ENCODE measurements at places on chromosomes 6 and 20.

DNA sequence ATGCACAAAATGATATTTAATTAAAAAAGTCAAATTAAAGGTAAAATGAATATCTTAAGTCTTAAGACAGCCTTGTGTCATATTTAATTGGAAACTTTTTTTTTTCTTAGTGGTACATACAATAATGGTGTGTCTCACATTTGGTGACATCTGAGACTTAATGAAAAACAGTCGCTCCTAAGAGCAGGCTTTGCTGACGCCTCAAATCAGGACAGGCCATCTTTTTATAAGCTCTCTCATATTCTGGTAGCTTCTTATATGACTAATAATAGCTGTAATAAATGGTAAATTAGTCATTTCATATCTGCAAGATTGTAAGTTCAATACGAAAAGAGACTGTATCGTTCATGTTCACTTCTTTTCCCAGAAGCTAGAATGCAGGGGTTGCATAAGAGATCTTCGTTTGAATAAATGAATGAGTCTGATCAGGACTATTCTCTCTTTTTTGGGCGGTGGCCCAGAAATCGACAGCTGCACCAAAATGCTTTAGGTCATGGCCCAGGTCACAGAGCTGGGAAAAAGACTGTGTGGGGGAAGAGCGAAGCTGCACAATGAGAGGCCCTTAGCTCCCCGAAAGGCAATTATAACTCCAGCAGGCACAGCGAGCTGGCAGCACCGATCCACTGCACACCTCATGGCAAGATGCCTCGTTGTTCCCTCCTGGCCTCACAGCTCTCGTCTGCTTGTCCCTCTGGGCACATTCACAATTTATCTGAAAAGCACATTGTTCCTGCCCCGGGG, 69.4 kb downstream of the NRN1 start:
- DNase-seq: no peak

DNA sequence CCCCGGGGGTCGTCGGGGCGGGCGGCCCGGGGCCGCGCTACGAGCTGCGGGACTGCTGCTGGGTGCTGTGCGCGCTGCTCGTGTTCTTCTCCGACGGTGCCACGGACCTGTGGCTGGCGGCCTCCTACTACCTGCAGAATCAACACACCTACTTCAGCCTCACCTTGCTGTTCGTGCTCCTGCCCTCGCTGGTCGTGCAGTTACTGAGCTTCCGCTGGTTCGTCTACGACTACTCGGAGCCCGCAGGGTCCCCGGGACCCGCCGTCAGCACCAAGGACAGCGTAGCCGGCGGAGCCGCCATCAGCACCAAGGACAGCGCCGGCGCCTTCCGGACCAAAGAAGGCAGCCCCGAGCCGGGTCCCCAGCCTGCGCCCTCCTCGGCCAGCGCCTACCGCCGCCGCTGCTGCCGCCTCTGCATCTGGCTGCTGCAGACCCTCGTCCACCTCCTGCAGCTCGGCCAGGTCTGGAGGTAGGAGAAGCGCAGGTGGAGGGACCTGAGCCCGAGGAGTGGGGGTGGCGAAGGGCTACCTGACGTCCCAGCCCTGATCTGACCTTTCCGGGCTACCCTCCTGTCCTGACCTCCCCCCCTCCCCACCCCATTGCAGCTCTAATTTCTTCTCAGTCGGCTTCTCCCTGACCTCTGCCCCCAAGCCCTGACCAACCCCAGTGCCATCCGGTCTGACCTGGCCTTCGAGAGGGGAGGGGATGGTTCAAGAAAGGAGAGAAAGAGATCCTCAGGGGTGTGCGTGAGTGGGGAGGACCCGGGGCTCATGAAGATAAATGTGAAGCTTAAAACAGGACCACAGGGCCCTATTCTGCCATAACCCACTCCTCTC, 558 bp downstream of the XKR7 start:
- peak; percentile 56 for DNase-seq

DNA sequence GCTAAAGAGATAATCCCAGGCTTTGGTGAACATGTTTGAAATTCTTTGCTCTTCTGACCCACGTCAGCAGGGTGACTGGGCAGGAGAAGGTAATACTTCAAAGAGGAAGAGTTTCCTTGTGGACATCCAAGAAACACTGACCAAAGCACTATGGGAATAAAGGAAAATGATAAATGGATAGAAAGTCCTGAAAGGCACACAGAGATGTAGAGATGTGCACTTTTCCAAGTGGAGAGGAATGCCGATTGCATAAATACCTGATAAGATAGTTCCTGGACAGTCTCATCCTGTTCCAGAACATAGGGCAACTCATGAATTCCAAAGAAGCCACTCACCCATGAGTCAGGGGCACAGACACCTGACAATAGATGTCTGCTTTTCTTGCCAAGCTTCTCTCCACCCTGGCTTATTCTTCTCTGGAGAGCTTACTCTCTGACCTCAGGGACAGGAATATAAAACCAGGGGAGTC, 191.3 kb upstream of the FOXA2 start:
- no peak for DNase-seq

DNA sequence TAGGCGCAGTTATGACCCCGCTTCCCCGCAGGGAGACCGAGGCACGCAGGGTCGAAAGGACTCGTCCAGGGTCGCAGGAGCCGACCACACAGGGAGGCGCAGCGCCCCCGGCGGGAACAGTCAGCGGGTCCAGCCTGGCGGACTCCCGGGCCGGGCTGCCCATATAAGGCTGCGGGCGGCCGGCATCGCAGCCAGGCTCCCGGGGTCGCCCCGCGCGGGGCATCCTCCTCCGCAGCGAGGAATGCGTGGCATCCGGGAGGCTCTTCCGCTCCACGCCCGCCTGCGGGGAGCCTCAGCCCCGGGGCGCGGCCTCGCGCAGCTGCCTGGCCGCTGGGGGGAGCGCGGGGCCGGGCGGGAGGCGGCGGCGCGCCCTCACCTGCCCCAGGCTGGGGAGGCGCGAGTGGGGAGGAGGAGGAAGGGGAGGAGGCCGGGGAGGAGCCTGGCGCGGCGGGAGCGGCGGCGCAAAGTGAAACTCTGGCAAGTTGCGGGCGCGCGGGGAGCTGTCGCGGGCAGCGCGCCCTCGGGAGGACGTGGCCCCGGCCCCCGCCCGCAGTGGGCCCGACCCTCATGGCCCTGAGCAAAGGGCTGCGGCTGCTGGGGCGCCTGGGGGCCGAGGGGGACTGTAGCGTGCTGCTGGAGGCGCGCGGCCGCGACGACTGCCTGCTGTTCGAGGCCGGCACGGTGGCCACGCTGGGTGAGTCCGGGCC, at the start of gene SYNJ2:
TSS of gene SYNJ2 (plus strand) at position 469 of the 707 bp plus-strand sequence. CDS start at position 568, 99 bp downstream.
- peak; percentile 73 for DNase-seq

DNA sequence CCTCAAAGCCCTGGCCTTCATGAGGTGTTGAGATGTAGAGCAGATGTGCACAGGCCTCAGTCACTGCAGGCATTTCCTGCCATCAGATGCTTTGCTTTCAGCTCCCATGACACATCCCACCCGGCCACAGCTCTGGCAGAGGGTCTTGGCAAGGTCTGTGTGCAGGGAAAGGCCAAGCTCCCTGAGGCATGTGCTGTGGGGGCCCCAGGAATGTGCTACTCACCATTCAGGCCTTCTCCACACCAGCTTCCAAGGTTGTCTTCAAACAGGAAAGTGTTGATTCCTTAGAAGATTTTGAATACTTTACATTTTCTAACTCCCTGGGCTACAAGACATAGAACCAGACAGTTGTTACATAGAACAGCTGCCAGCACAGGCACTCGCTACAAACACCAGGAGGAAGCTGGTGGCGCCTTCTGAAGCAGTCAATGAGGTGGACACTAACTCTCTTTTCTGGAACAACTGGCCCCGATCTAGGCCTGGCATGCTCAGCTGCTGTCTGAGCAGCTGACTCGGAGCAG, 27.8 kb downstream of the CASS4 start:
- DNase-seq: no peak

DNA sequence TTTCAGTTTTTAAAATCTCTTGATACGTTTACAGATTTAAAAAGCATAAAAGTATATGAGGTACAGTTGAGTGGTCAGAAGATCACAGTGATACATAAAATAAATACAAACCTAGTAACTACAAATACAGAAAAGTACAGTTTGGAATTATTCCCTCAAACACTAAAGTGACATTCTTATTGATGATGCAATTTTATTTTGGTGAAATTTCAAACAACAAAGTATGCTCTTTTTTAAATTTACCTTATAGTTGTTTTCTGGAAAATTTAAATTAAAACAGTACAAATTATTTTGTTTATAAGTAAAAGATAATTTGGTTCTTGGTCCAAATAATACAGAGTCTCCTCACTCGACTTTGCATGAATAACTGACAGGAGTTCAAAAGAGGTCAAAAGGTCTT, 1305.1 kb upstream of the GJE1 start:
- DNase-seq: no peak

- DNase-seq: no peak
Measured at GRCh38 chr6:53986721-53987521, 124.3 kb upstream of the MLIP start.

DNA sequence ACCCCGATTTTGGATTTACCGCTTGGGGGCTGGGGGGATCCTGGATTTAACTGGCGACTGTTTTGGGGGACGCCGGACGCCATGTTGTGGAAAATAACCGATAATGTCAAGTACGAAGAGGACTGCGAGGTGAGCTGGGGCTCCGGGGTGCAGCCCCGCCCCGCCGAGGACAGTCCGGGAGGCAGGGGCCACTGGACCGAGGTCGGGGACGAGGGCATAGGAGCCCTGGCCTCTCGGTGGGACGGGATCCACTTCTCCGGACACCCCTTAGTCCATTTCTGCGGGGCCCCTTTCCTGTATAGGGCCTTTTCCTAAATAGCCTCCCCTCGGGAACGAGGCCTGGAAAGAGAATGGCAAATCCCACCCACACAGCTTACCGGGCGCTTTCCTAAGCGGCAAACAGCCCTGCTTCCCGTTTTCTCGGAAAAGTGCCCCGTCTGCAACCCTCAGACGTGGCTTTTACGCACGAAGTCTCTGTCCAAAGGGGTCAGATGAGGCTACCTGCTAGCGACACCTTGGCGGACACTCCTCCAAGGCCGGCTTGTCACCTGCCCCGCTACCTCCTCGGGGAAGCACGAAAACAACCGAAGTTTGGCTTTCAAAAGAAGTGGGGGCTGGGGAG, 469 bp downstream of the TFAP2C start:
- no peak for DNase-seq

DNA sequence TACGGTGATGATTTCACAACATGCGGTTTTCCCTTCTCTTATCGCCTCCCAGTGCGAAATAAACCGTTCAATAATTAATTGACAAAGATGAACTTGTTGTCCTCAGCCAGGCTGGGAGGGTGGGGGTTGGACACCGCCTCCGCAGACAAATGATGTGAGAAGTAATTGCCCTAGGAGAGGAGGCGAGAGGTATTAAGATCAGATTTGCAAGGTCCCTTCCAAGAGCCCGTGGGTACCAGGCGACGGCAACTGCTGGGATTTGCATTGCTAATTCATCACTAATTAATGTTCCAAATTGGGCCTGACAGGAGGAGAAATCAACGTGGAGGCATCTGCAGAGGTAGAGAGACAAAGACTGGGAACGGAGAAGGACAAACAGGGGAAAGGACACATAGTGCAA, 90.2 kb upstream of the CCDC167 start:
- no peak for DNase-seq

GRCh38 chr6:36334832-36335459, 1.7 kb downstream of the BNIP5 start:
- DNase-seq: no peak

- DNase-seq: no peak
Measured at GRCh38 chr6:139743664-139744437, 369.4 kb upstream of the CITED2 start.

- DNase-seq: no peak
Measured at GRCh38 chr6:125962900-125963497, 6.4 kb downstream of the HINT3 start.

DNA sequence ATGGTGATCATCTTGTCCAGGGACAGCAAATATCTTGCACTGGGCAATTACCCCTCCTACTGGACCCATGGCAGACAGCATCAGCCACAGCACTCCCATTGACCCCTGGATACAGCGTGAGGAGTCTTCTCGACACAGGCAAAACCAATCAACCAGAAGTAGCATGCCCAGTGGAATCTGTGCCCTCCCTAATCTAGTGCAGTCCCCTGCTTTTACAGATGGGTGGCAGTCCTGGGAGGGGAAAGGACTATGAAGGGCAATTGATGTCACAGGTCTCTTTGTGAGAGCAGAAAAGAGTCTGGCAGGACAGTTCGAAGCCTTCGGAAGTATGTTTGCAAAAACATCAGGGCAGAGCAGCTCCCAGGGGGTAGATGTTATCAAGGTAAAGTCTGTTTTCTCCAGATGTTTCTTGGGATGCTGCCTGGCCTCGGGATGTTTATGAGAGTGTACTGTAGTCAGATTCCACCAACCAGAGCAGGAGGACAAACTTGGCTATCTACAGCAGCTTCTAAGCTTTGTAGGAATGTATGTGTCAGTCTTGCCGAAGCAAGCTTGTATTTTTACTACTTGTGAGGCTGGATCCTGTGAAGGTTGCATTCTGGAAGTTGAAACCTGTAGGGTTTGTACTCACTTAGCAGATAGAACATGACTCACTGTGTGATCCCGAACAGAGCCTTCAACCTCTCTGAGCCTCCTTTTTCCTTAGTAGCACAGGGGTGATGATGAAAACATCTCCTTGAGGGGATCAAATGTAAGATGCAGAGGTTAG, 63.0 kb upstream of the MYL9 start:
- DNase-seq: no peak

DNA sequence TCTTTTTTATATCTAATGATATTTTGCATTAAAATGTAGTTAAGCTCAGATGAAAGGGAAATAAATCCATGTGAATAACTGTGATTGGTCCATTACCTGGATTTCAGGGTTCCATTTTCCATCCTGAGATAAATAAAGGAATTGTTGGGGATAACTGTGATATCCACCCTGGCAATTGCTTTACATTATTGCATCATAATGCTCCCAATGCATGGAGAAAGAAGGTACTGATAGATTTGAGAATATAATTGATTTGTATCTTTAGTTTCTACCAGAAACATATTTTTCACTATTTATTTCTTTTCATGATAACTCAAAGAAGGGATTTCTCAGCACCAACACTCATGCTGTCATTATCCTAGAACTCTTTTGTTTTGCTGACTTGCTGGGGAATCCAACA, 102.0 kb upstream of the KCNQ5 start:
- no peak for DNase-seq

DNA sequence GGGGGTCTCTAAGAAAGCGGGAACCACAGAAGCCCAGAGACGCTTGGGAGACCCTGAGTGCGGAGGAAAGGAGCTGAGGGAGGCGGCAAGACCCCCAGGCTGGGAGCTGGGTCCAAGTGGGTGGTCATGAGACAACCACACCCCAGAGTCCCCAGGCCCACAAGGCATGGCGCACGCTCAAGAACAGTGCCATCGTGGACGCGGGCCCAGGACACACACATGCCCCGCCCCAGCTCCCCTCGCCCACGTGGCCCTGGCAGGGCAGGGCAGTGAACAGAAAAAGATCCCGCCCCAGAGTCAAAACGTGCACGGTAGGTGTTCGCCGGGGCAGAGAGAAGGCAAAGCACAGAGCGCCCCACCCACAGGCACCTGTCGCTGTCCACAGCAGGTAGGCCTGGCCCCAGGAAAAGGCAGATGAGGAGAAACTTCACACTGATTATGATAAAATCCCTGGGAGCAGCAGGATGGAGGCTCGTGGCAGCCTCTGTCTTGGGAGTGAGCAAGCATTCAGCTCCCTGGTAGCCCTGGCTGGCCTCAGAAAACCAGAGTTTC, 50.0 kb downstream of the BPIFB1 start:
- DNase-seq: no peak

GRCh38 chr20:49306903-49307620, 29.2 kb upstream of the ZNFX1 start:
- no peak for DNase-seq

GRCh38 chr20:62735331-62735821, 26.7 kb downstream of the NTSR1 start:
- DNase-seq: no peak
